T1000 (cell line): ENCODE measurements at places on chromosomes 12 and 14.
A peak's percentile ranks its signal among the peaks of the same experiment; 100 is the strongest.

- DNase-seq, result no peak
These were observed 143.0 kb downstream of the OTOGL start for GRCh38 chr12:80242321-80242720.

- no peak for DNase-seq
These were observed 24.2 kb downstream of the CDK17 start for GRCh38 chr12:96375841-96376604.

DNA sequence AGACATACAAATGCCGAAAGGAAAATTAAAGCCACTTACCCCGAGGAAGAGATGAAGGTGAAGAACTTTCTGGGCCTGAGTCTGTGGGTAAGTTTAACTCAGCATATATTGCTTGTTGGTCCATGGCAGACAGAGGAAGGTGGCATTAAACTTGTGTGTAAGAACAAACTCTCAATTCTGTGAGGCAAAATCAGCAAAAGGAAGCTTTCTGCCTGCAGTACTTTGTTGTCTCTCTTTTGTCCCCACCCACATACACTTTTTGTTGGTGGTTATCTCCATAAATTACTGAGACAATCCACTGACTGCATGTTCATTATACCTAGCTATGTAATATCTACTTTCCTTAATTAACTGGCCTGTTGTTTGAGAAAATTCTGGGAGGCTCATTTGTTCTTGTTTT, at the start of gene KLRB1:
TSS of gene KLRB1 (minus strand) at position 201 of the 400 bp plus-strand sequence. CDS start at position 124, 77 bp downstream.
- DNase-seq, result no peak

- DNase-seq, result peak; percentile 6
These were observed 20.9 kb downstream of the PDE6H start for GRCh38 chr12:14993537-14994266.

DNA sequence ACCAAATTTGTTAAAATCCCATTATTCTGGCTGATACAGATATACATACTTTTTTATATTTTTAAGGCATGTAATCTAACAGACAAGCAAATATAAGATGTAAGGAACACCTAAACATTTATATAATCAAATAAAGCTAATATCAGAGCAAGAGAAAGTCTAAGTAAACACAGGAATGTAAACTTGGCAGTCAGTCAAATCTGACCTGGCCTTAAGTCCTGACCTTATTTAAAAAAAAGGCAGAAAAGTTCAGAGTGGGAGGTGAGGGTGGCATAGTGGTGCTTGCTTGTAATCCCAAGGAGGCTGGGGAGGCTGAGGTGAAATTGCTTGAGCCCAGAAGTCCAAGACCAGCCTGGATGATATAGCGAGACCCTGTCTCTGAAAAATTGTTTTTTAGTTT, 152.6 kb downstream of the DERA start:
- DNase-seq, result no peak
